ENCODE measurements at places on chromosomes 3 and 15. TPM values are rescaled to one million over a fixed set of nuclear protein-coding genes. Genes with fewer than 3 reads are reported as not detected.

- no peak for DNase-seq
Observed at GRCh38 chr3:106399761-106400160, 530.9 kb upstream of the CBLB start.

GRCh38 chr3:46930166-46930944 lies 46.2 kb downstream of the CCDC12 start:
- DNase-seq = no peak

DNA sequence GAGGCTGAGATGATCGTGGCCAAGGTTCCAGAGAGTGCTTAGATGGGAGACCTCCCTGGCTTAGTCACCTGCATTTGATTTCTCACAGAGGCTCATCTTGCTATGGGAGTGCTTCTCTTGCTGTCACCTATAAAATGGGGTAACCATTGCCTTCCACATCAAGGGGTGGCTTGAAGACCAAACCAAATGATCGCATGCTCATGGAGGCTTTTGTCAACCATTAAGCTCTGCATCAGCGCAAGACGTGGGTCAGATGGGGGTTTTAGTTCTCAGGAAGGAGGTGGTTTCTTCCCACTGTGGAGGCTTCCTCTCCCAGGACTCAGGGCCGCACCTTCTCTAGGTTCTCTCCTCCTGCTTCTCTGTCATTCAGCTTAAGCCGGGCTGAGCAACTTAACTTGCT lies 27.4 kb upstream of the NOX5 start:
- DNase-seq = no peak

DNA sequence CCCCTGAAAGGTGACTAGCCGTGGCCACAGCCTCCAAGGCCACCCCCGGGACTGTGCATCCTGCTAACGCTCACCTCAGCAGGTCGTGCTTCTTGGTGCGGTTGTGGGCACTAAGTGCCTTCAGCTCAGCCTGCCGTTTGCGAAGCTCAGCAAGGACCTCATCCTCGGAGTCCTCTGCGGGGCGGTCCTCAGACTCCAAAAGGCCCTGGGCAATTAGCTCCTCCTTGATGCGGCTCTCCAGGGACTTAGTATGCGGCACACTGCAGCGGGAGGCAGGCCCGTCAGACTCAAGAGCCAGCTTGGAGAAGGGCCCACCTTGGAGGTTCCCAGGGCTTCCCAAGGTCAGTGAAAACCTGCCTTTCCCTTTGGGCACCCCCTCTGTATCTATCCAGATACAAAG lies 8.3 kb downstream of the TADA3 start:
- DNase-seq = no peak

DUOX1 gene
- total RNA-seq = 215 TPM

DNA sequence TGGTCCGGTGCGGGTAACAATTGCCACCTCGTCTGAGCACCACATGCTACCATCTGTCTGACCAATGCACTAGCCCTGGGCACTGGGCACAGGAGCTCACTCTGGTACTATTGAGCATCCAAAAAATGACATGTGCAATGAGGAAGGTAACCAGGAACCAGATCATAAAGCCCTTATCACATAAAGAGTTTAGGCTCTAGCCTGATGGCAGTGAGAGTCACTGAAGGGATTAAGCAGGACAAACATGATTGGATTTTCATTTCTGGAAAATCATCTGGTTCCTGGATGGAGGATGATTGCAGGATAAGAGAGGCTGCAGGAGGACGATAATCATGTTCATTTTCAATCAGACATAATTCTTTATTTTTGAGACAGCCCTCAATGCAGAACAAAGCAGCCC lies 12.4 kb downstream of the NDUFB4 start:
- no peak for DNase-seq

- DNase-seq = no peak
Observed at GRCh38 chr3:149792452-149793270, at the start of gene ANKUB1. ANKUB1 (minus strand) TSS chr3:149792554; CDS start chr3:149792366, 188 bp downstream.

GRCh38 chr15:80247320-80247719 lies 4.7 kb downstream of the CTXND1 start:
- no peak for DNase-seq

ACTC1 gene
- total RNA-seq = not detected

- DNase-seq = no peak
Observed at GRCh38 chr3:24100696-24101402, 155.8 kb downstream of the NR1D2 start.

CTXN2 gene
- not detected for total RNA-seq

- DNase-seq = no peak
Observed at GRCh38 chr3:142705198-142705597, 18.6 kb upstream of the TRPC1 start.

- DNase-seq = no peak
Observed at GRCh38 chr15:82843566-82843965, 34.1 kb downstream of the WHAMM start.

MUC13 gene
- total RNA-seq = 0.30 TPM

GRCh38 chr15:81480645-81481053 lies 106.6 kb upstream of the TMC3 start:
- DNase-seq = no peak

DNA sequence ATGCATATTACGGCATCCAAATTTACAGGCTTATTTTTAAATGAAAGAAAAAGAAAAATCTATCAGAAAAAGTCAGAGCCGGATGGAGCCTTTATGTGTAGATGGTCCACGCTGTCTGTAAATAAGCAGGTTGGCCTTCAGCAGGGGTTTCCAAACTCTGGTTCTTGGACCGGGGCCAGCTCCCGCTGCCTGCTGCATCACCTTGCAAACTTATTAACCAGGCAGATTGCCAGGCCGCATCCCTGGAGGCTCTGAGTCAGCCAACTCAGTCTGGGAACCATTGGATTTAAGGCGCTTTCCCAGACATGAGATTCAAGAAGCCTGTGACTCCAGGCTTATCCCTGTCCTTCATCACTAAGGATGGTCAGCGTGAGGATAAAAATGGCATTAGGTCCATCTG lies 212.4 kb downstream of the OPA1 start:
- DNase-seq = no peak

GRCh38 chr15:77575203-77575934 lies 57.3 kb downstream of the LINGO1 start:
- no peak for DNase-seq

DNA sequence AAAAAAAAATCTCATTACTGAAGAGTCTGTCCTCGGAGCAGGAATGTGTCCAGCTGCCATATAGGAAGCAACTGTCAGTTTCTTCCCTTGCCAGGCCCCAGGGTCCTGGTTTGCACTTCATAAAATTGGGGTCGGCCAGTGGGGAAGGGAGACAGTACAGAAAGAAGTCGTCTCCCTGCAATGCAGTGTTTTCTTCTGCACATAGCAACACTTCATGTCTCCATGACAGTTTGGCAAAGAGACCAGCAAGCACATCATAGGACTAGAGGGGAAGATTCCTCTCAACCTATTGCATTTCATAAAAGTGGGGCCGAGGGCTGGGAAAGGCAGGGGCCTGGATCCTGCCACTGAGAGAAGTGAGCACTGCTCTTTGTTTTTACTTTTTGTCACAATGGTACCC lies 138.2 kb upstream of the HACD2 start:
- no peak for DNase-seq

All from upper lobe of left lung (tissue), 6 donors.